Stimulated activated CD4-positive, alpha-beta T cell treated with anti-CD3 and anti-CD28 coated beads, Interleukin-12 subunit alpha, Interleukin-12 subunit beta, amount 100 ng/mL, for 48 hours (primary cell): ENCODE measurements at places on chromosomes 3 and 15.

- no peak for DNase-seq
These were observed 2.9 kb upstream of the RAP2B start for GRCh38 chr3:153158961-153159735.

DNA sequence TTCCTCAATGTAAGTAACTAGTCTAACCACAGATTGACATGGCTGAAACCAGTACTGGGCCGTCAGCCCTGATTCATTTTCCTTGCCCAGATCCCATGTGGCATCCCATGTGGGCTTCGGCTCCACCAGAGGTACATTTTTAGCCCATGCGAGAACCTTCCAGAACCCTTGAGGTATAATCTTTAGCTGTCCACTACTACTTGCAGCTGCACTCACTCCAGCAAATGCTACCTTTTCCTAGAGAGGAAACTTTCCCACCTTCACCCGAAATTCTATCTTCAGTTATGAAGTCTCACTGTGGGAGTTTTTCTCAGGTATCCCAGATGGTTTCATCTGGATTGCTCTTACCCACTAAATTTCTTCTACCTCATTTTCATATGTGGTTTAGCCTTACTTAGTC, 907.2 kb downstream of the ROBO1 start:
- no peak for DNase-seq

- DNase-seq = no peak
These were observed 23.3 kb downstream of the NEK11 start for GRCh38 chr3:131050001-131050400.

DNA sequence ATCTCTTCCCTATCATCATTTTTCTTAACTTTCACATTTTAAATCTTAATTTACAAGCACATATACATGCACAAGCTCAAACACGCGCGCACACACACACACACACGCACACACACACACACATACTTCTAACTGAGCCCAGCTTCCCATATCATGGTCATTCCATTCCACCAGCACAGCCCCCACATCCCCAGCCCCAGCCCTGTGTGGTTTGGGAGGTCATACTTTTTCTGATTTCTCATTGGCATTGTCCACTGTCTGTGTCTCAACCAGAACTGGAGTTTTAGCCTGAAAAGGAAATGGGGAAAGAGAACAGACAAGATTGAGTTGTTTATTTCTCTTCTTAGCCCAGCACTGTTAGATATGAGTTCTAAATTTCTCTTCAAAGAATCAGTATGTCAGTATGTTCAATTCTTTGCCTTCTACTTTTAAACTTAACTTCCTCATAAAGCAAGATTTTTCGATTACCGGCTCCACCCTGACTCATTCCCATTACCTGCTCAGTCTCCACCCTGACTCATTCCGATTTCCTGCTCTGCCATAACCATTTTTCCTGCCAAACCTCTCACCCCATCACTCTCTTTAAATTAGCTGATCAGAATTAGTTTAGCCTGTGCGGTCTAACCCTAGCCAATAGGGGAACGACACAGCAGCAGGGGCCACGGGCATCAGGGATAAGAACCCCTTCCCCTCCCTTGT, 6.4 kb downstream of the IQCF1 start:
- DNase-seq = no peak

- DNase-seq = no peak
These were observed 321.8 kb downstream of the ULK4 start for GRCh38 chr3:41640076-41640475.

DNA sequence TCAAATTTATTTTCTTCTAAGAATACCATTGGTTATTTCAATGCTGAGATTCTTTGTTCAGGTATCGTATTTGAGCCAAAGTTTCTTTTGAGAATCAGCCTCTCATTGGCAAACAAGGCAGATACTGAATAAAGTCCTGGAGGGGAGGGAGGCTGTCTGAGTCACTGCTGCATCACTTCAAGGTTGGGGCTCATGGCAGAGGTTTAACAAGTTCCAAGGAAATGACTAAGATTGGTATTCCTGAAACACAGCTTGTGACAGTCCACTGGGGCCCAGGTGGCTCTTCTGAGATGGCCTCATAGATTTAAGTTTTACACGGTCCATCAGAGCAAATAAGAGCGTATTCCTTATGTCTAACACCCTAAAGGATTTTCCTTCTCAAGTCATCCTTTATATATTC, 213.8 kb upstream of the STAC start:
- no peak for DNase-seq

- peak; percentile 5 for DNase-seq
These were observed 59.3 kb downstream of the NR1D2 start for GRCh38 chr3:24004171-24004938.

DNA sequence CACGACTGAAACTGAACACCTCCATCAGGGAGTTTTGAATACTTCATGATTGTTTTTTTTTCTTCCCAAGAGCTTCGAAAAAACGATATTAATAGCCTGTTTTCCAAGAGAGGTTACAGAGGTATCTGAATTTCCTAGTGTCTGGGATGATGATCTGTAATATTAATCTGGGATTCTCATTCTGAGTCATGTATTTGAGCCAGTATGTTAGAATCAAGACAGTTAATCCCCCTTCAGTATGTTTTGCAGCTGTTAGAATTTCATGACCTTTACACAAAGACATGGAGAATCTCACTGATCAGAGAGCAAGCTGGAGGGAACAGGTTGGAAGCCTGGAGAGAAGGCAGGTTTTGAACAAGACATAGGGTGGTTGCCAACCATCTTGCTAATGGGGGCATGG, 234.5 kb upstream of the GAP43 start:
- no peak for DNase-seq

GRCh38 chr15:75114796-75115195, 86.9 kb upstream of the C15orf39 start:
- no peak for DNase-seq

- DNase-seq = no peak
These were observed 137.6 kb downstream of the FBLN2 start for GRCh38 chr3:13686367-13687160.

DNA sequence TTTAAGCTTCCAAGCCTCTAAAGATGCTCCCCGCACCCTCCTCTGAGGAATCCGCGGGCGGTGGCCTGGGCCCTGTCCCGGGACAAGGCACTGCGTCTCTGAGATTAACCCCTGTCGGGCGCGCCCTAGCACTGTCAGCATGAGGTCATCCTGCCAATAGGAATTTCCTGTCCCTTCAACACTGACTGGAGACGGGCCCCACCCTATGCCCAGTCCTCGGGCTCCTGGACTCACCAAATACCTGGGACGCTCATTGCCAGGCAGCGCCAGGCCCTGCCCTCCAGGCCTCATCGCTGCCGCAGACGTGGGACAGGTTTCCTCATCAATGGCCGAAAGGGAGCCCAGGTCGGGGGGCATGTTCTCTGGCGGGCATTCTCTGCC, 67.6 kb upstream of the SH3GL3 start:
- DNase-seq = no peak

DNA sequence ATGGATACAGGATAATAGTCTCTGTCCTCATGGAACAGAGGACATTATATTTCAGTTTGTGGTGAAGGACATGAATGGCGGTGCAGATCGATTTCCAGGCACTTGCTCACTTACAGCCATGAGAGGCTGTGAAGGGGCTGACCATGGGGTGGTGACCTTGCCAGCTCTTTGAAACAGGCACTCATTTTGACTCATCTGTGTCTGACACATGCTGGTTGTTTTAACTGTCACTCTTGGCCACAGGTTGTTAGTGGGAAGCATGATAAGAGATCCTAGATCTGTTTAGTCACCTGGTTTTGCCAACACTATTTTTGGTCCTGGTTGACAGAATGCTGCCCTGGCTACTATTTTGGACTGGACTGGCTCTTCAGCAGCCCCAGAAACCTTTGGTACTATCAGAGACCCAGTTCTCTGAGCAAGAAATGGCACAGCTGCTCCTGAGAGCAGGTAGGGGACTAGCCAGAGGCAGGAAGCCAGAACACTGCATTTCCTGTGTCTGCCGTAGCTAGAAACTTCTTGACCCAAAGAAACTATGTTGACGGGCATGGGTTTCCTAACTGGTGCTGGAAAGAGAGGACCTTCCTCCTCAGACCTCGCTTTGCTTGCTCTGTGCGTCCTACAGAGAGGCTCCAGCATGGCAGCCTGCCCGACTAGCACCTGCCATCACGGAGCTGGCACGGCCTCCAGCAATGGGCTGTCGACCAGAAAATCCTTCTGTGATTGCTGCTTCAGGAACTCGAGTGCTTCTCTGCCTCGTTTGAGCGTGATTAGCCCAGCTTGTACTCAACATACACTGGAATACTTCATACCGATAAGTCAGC, 6.3 kb downstream of the PXYLP1 start:
- no peak for DNase-seq

DNA sequence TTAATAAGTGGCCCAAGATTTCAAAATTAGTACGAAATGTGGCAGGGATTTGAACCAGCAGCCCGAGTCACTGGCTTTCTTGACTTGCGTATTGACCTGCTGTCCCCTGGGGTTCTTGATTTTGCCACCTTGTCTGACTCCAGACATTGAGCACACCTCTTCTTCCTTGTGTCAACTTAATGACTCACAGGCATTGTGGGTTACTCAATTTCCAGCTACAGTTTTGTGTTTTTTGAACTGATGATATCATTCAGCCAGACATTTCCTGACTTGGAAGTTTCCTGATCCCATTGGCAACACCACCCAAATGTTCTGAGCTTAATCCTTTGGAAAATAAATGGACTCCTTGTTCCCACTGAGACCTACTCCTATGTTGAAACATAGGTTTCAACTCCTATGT, 64.2 kb downstream of the MOBP start:
- no peak for DNase-seq

- DNase-seq = no peak
These were observed 113.3 kb downstream of the IQSEC1 start for GRCh38 chr3:12959838-12960378.

- DNase-seq = no peak
These were observed 26.4 kb upstream of the ATP8B4 start for GRCh38 chr15:50145451-50145872.

GRCh38 chr15:39326306-39326975, 254.4 kb upstream of the THBS1 start:
- no peak for DNase-seq

- DNase-seq = no peak
These were observed 876.6 kb downstream of the TUSC7 start for GRCh38 chr3:117586161-117586560.

- no peak for DNase-seq
These were observed 168.3 kb downstream of the NEK10 start for GRCh38 chr3:27200721-27201489.

DNA sequence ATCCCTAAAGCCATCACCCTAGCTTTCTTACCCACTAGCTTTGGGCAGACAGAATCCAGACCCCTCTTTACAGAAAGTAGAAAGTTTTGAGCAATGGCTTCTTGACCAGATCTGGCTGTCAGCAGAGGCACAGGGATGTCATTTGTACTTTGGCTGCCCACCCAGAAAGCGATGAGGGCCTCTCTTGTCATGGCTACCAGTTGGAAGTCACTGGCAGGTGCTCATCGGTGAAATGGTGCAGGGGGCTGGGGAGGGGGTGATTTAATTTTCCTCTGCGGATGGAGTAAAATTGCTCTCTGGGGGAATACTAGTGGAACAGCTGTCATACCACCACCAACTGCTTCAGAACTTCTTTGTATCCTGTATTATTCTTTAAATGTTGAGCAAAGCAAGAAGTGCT, 393.7 kb downstream of the LSAMP start:
- no peak for DNase-seq

DNA sequence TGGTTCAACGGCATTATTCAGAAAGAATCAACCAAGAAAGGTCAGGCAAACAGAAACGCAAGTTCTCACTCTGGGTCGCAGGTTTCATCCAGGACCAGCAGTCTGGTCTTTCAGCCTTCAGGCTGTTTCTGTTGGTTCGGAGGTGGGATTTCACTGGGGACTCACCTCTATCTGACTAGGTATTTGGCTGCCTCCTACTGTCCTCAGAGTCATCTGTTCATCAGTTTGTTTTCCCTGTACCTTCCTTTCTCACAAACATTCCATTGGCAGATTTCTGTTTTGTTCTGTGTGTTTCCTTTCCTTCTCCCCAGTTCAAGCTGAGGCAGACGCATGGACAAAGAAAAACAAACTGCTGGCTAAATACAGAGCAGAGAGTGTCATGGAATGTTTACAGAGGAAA, 1046.6 kb upstream of the CFAP20DC start:
- DNase-seq = no peak

- DNase-seq = no peak
These were observed 255.8 kb downstream of the SLCO3A1 start for GRCh38 chr15:92109191-92109873.

DNA sequence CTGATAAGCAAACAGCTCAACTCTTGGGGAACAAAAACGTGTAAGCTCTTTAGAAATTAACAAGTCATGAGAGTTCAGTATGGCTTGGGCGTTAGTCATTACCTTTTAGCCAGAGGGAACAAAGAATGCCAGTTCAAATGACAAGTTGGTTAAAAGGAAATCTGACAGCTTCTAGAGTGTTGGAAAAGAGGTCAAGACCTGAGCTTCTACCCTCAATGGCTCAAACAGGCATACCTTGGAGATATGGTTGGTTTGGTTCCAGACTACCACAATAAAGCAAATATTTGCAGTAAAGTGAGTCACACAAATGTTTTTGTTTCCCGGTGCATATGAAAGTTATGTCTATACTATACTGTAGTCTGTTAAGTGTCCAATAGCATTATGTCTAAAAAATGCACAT, 136.1 kb downstream of the CACNA1D start:
- no peak for DNase-seq

- DNase-seq = no peak
These were observed 2.6 kb upstream of the UBE2Q2 start for GRCh38 chr15:75840659-75841058.

- DNase-seq = no peak
These were observed 71.3 kb downstream of the FBN1 start for GRCh38 chr15:48574187-48574586.

DNA sequence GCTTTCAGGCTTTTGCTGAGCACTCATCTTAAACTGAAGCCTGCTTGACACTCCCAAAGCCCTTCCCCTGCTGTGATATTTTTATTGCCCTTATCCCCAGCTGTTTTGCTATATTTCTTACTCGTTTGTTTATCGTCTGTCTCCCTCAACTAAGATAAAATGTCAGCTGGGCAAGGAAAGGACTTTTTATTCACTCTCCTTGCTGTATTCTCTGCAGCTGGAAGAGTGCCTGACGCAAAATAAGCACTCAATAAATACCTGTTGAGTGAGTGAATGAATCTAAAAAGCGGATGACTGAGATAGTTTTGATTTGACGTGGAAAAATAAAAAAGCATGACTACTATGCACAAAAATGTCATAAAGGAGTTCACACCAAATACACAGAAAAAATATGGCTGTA, 84.8 kb upstream of the POMGNT2 start:
- no peak for DNase-seq

GRCh38 chr3:116707531-116707930, 2.0 kb upstream of the TUSC7 start:
- no peak for DNase-seq

- DNase-seq = peak; percentile 92
These were observed at the start of gene ISG20 for GRCh38 chr15:88638626-88639372. Gene ISG20 (plus strand): TSS chr15:88639016. CDS start chr15:88639367, 351 bp downstream.

GRCh38 chr3:196311-197148, at the start of gene CHL1:
Gene CHL1 (plus strand): TSS chr3:196763. CDS start chr3:319777, 123,014 bp downstream.
- no peak for DNase-seq

DNA sequence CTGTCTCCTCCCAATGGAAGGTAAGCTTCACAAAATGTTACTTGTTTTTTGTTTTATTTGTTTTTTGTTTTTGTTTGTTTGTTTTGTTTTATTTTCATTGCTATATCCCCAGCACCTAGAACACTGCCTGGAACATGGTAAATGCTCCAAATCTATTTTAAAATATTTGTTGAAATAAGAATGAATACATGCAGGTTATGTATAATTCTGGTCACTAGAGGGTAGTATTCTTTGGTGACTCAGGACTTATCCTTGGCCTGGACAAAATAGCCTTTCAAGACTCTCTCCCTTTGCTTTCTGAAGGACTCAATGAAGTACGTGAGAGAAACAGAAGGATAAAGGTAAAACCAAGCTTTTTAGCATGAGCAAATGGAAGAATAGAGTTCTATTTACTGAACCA, 46.9 kb upstream of the PPP2R3A start:
- DNase-seq = no peak
